ENCODE measurements at places on chromosomes 2 and 18.

GRCh38 chr2:105763076-105763475 lies 18.4 kb downstream of the NCK2 start:
- no peak for DNase-seq

GRCh38 chr2:148794558-148794957 lies 80.5 kb upstream of the KIF5C start:
- DNase-seq = no peak

GRCh38 chr18:11791131-11791530 lies 60.1 kb upstream of the CHMP1B start:
- no peak for DNase-seq

GRCh38 chr2:10775831-10776230 lies 36.8 kb downstream of the PDIA6 start:
- no peak for DNase-seq

- DNase-seq = no peak
Measured at GRCh38 chr2:37291680-37292079, 33.0 kb downstream of the PRKD3 start.

DNA sequence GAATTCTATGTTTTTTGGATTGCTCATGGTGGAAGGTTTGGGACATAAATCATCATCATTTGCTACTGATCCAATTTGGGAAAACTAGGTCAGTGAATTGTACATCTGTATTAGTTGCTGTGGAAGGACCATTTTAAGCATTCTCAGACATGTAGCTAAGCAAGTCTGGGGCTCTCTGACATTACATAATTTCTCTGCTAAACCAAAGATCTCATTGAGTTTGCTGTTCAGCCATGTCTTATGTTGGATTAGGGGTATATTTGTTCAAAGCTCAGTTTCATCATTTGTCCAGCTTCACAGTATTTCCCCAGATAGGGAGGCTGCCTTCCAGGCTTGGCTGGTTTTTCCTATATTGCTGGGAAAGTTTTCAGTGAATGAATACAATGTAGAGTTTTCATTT lies 399.7 kb downstream of the MTX2 start:
- no peak for DNase-seq

DNA sequence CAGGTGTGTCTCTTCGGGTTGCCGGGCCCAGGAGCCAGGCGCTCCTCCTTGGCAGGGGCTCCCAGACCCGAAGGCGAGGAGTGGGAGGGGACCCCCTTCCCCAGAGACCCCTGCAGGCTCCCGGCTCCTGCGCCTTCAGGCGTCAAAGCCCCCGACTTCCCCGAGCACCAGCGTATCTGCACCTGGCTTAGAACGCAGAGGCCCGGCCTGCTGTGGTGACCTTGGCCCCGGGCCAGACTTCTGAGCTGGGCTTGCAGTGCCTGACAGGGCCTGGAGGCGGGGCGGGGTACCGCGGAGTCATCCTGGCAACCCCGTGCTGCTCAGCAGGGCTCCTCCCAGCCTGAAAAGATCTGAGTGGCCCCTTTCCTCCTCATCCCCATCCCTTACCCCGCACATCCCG lies 27.0 kb downstream of the SKA1 start:
- DNase-seq = no peak

GRCh38 chr18:58870130-58870529 lies 5.5 kb downstream of the ZNF532 start:
- no peak for DNase-seq

GRCh38 chr2:101725515-101726192 lies 28.1 kb downstream of the MAP4K4 start:
- DNase-seq = peak; percentile 67

DNA sequence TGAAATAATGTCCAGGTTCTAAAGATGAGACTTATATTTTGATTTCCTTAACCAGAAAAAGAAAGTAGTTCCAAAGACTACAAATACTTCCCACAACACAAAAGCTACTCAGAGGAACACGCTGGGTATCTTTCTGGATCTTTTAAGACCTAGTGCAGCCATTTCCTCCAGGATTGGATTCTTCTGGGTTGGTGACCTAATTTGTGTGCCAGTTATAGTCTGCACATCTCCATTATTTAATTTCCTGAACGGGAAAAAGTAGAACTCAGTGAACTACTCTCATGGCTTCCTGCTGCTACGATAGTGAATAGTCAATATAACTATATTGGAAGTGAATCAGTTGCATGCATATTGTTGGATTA lies 1.5 kb downstream of the TMEM87B start:
- DNase-seq = no peak

- no peak for DNase-seq
Measured at GRCh38 chr2:108604196-108604595, 69.9 kb downstream of the LIMS1 start.

- no peak for DNase-seq
Measured at GRCh38 chr2:181041661-181042060, 61.3 kb downstream of the UBE2E3 start.
